ENCODE measurements at places on chromosomes 6 and 20.

- DNase-seq = no peak
Measured at GRCh38 chr20:23298926-23299672, 51.5 kb upstream of the NXT1 start.

DNA sequence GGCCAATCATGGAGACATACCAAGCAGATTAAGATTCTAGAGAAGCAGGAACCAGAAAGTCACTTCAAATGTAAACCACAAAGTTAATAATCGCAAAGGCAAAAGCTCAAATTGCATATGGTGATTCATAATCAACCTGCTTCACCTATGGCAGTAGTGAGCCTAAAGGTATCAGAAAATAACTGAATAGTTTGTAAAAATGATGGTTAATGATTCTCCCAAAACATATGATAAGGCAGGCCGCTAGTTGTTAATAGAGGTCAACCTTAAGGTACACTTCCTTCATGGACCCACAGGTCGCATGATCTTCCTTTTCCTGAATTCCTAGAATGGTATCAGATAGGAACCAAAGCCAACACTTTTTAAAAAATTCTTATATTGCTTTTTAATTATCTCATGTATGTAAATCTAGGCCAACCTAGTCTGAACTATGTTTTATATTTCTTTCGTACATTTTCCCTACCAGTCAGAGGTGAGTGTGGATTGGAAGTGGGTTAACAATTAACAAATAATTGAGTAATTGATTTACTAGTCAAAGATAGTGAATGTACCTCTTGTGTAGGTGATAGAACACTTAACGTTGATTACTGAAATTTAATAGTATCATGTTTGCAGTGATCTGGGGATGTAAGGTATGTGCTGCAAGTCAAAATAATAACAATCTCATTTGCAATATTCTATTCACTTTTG lies 16.4 kb downstream of the TAAR2 start:
- no peak for DNase-seq

DNA sequence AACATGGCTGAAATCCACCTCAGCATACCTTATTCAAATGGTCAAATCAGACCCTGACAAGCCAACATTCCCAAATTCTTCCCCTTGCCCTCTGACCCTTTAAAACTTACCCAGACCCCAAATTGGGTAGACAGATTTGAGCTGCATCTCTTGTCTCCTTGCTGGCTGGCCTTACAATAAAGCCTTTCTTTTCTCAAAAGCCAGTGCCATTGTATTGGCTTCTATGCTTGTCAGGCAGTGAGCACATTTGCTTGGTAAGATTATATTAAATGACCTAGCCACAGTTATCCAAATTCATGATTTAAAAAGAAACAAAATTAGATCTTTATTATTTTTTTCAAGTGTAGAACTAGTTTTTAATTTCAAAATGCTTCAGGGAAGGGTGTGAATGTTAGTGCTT lies 67.8 kb upstream of the FAM83B start:
- DNase-seq = no peak

GRCh38 chr6:152087701-152088100 lies 280.2 kb downstream of the ESR1 start:
- DNase-seq = no peak

DNA sequence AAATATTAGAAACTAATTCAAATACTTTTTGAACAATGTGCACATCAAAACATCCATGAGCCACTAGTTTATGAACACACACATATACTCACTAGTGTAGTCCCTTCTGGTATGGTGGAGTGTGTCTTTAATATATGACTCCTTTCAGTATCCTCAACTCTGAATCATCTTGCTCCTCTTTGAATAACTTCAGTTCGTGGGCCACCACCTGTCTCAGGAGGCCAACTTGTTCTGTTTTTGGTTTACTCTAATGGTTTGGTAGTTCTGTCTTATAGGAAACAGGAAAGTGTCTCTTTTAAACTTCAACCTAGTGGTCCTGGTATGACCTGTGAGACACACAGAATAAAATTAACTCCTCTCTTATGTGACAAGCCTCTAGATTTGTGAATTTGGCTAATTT lies 55.6 kb downstream of the ZNF292 start:
- DNase-seq = no peak

GRCh38 chr6:105815661-105816555 lies 270.2 kb upstream of the PRDM1 start:
- DNase-seq = no peak

DNA sequence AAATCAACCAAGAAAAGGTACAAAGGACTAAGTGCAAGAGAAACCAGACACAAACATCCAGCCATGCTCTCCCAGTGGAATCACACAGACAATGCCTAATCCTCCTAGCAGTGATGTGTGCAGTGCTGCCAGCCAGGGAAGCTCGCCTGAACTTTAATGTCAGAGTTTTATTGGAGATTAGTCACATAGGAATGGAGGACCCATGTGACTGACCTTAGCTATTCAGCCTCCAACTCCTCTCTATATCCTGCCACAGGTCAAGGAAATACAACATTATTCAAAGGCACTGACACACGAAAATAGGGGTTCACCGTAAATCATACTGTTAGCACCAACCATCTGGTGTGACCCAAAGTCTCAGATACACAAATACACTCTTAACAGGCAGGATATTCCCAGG lies 684.6 kb downstream of the DOK5 start:
- no peak for DNase-seq

DNA sequence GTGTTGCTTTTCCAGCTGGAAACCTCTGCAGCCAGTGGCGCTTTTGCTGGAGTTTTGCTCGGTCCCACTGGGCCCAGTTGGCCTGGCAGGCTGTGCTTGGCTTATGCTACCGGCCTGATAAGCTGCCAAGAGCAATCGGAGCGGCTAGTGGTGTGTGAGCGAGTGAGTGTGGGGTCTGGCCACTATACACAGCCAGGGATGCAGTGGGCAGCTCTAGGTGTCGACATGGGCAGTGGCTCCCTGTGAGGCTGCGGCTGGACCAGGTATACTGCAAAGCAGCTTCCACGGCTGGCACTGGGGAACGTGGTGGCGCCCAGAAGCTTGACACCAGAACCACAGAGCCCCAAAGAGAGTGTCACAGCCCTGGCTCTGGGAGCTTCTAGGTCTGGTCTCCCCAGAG lies 996.5 kb downstream of the GRIK2 start:
- DNase-seq = no peak

GRCh38 chr6:96931198-96931597 lies 6.7 kb downstream of the KLHL32 start:
- DNase-seq = no peak

DNA sequence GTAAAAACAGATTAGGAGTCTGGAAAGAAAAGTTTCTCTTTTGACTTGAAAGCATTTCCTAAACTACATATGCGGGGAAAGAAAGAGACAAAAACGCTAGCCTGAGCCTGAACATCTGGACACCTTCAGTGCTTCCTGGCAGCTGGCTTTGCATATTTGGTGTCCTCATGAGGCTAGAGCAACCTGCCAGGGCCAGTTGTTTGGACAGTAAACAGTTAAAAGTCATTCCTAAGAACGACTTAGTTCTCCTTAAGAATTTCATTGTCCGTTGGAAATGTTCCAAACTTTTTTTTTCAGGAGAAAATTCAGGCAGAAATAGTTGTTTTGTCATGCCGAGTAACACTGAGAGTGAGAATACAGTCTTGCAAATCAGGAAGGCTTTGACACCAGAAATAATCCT lies 199.8 kb downstream of the SMOC2 start:
- no peak for DNase-seq

- no peak for DNase-seq
Measured at GRCh38 chr20:44900231-44900854, 9.5 kb upstream of the PABPC1L start.

GRCh38 chr6:70894001-70894400 lies 62.9 kb downstream of the B3GAT2 start:
- no peak for DNase-seq

DNA sequence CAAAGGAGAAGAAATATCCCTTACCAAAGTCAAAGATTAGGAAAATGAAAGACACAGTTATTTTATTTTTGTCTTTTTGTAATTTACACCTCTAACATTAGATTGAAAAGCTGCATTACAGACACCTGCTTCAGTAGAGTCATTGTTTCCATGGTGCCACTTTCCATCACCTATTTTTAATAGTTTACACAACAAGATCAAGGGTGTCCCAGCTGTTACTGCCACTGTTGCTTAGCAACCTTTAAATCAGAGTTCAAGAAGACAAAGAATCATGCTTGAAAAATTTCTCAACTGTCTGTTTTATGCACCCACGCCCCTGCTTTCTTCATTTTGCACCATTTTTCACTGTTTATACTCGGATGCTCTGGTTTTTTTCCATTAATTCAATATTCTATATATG lies 668.2 kb upstream of the GJE1 start:
- DNase-seq = no peak

- DNase-seq = no peak
Measured at GRCh38 chr6:97023982-97024381, 99.5 kb downstream of the KLHL32 start.

DNA sequence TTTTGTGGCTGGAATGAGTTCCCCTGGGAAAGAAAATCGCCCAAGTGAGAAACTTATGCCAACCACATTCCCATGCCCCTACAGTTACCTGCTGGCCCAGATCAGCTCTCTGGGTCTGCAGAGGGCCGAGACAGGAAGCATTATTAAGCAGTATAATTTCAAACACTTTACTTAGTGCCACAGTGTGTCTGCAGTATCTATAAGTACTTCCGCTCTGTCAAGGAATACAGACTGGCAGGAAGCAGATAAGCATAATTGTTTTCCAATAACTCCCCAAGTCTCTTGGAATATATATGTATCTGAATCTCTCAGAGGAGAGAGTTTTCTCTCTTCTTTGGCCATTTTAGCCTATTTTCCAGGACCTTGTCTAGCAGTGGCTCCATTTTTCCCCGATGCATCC lies 24.9 kb downstream of the SAYSD1 start:
- no peak for DNase-seq
